ENCODE measurements at places on chromosomes 3 and 15.

- DNase-seq = no peak
Observed at GRCh38 chr3:152266221-152266995, 2.3 kb upstream of the MBNL1 start.

GRCh38 chr3:149536429-149536828 is 61.9 kb downstream of the TM4SF4 start:
- no peak for DNase-seq

GRCh38 chr3:156251424-156251823 is 131.0 kb downstream of the KCNAB1 start:
- DNase-seq = no peak

DNA sequence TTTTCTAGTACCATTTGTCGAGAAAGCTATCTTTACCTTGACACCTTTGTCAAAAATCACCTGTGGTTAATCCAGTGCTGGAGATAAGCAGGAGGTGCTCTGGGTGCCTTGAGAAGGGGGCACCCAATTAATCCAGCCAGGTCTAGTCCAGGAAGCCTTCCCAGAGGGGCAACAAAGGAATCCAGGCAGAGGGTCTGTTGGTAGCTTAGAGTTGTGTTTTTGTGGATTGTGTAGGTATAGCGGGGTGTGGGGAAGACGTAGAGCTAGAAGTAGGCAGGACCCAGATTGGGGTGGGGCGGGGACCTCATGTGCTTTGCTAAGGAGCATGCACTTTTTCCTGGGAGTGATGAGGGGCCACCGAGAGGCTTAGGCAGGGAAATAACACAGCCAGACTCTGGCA is 6.0 kb upstream of the PIGZ start:
- no peak for DNase-seq

DNA sequence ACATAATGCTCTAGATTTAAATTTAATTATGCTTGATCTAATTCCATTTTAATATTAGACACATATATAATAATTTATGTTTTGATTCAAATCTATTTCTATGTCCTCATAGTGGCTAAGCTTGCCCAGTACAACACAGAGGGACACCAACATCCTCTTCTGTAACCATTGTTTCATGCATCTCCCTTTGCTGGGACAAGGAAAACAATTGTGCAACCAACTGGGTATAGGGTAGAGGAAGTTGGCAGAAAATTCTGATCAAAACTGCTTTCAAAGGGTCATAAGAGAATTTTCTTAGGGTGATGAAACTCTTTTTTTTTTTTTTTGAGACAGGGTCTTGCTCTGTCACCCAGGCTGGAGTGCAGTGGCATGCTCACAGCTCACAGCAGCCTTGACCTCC is 121.4 kb upstream of the SGO1 start:
- no peak for DNase-seq

- DNase-seq = no peak
Observed at GRCh38 chr15:69508659-69509058, 56.0 kb downstream of the RPLP1 start.
